Hematopoietic multipotent progenitor cell treated with erythropoietin and hydrocortisone succinate and interleukin-3 and kit ligand, for 6 days (in vitro differentiated cells): ENCODE measurements at places on chromosomes 16 and 17.
A peak's percentile ranks its signal among the peaks of the same experiment; 100 is the strongest.

- DNase-seq: peak; percentile 60
Measured at GRCh38 chr17:57288773-57289121, 32.4 kb downstream of the MSI2 start.

GRCh38 chr16:24758373-24758772 lies 28.9 kb downstream of the TNRC6A start:
- DNase-seq: peak; percentile 39

GRCh38 chr17:12133183-12133582 lies 112.5 kb downstream of the MAP2K4 start:
- no peak for DNase-seq

DNA sequence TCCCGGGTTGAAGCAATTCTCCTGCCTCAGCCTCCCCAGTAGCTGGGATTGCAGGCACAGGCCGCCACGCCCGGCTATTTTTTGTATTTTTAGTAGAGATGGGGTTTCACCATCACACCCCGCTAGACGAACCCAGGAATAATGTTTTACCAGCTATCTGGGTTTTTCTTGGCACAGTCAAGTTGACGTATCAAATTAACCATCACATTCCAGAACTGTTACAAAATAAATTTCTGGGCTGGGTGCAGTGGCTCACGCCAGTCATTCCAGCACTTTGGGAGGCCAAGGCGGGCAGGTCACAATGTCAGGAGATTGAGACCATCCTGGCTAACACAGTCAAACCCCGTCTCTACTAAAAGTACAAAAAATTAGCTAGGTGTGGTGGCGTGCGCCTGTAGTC lies 501.2 kb downstream of the SHISA9 start:
- no peak for DNase-seq

- DNase-seq: no peak
Measured at GRCh38 chr16:23248261-23249194, 53.6 kb upstream of the SCNN1B start.

GRCh38 chr17:69176457-69176795 lies 34.7 kb upstream of the ABCA6 start:
- DNase-seq: no peak

- DNase-seq: no peak
Measured at GRCh38 chr17:12859520-12859919, 70.2 kb downstream of the ARHGAP44 start.

GRCh38 chr16:66422366-66422765 lies 4.7 kb upstream of the BEAN1 start:
- DNase-seq: no peak

GRCh38 chr17:4033751-4034251 lies 69.6 kb upstream of the ATP2A3 start:
- DNase-seq: no peak

GRCh38 chr17:4249452-4250029 lies 14.2 kb downstream of the ANKFY1 start:
- peak; percentile 97 for DNase-seq

DNA sequence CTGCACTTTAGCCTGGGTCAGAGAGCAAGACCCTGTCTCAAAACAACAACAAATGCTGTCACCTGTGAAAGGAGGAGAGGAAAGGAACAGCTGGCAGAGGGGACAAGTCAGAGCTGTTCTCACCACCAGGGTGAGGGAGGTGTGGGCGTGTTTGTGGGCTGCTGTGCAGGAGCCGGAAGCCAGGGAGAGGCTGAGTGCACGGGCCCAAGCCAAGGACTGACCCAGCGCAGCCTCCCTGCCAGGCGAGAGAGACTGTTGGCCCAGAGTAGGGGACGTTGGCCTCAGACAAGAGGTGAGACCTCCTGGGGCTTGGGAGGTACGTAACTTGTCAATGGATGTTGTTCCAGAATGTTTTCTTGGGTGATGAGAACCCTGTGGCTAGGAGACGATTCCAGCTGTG lies 10.7 kb downstream of the SPNS2 start:
- DNase-seq: no peak

- DNase-seq: no peak
Measured at GRCh38 chr16:72787130-72787513, 260.8 kb downstream of the ZFHX3 start.

DNA sequence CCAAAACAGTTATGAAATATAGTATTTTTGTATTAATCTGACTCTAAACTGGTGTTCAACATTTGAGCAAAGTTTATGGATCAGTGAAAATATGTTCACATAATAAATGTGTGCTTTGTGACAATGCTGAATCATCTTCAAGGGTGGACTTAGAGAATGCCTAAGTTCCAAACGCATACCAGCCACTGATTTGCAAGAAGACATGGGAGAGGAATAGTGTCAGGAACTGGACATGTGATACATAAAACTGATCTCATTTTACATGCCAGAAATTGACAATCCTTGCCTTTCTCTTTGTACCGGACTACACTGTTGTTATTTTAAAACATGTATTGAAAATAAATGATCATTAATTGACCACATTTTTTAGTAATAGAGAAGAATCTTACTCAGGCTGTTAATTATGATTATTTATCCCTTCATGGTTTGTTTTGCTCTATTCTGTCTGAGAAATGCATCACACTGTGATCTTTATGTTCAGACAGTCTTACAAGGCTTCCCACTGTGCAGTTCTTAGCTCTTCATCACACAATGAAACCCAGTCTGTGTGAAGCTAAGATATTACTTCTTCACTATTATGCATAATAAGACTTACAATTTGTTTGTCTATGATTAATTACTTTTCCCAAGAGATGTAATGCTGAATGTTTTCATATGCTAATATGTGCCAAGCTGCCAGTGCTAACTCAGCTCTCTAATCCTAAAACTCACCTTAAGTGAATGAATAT lies 1180.6 kb upstream of the CDH8 start:
- DNase-seq: no peak

GRCh38 chr16:82177555-82177954 lies 7.5 kb upstream of the MPHOSPH6 start:
- DNase-seq: no peak

DNA sequence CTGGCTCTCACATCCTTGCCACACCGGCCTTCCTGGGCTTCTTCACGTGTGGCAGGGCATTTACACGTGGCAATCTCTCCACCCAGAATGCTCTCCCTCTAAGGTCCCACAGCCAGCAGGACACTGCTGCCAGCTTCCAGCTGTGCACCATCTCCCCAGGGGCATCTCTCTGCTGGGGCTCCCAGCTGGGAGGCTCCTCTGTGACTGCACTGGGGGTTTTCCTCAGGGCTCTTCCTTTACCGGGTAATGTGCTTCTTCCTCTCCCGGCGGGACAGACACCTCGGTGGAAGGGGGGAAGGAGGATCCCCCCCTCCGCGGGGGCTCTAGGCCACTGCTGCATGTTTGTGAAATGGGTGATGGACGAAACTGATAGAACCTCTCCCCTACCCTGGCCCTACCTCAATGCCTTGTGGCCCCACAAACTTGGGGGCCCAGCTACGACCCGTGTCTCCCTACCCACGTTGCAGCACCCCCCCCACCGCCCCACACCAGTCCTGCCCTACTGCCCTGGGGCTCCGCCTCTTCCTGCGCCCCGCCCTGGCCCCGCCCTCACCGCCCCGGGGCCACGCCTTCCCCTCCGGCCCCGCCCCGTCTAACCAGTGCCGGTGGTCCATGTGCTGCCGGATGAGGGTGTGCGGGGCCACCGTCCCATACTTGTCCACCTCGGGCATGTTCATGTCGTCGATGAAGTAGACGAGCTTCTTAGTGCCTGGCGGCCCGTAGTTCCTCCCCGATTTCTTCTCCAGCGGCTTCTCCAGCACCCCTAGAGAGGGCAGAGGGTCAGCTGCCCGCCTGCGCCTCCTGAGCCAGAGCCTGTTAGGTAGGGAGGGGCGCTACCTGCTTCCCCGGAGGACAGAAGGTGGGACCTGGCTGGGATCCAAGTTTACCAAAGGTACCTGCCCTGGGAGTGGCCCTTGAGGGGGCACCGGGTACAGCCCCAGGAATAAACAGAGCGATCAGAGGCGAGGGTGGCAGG lies 92.6 kb downstream of the DNAH17 start:
- DNase-seq: peak; percentile 36

DNA sequence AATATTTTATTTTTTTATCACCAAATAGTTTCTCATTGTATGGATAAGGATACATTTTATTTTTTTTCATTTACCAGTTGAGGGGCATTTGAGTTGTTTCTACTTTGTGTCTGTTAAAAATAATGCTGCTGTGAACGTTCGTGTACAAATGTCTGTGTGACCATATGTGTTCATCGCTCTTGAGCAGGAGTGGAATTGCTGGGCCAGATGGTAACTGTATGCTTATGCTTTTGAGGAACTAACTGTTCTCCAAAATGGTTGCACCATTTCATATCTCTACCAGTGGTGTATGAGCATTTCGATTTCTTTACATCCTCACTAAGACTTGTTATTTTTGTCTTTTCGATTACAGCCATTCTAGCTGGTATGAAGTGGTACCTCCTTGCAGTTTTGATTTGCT lies 212.5 kb upstream of the N4BP1 start:
- no peak for DNase-seq

- DNase-seq: peak; percentile 68
Measured at GRCh38 chr17:1736348-1737281, 6.1 kb upstream of the SERPINF2 start.

- DNase-seq: peak; percentile 36
Measured at GRCh38 chr16:23174622-23175021, 7.9 kb upstream of the SCNN1G start.

DNA sequence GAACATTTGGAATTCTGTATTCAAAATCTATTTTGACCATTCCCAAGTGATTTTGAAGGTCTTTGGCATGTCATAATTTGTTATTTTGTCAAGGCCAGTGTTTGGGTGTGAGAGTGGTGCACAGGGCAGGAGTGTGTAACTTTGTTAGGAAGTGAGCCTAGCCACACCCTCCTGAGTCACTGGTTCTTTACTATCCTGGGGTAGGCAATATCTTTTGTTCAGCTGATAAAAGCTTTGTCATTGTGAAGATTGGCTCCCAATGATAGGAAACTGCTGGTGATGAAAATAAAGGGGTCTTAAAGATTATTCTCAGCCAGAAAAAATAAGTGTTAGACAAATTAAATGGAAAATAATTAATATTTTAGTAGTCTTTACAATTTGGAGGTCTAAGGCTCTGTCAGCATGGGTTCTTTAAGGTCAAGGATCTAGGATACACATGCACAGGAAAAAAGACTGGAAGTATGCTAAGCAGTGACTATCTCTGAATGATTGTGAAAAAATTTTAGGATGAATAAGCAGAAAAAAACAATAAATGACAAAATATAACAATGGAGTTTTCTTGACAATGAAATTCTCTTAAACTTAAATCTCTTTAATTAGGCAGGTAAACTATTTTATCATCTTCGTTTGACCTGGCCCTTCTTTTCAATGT lies 5.1 kb downstream of the UBN1 start:
- DNase-seq: peak; percentile 77

GRCh38 chr17:80116276-80116920 lies 15.0 kb downstream of the GAA start:
- DNase-seq: no peak

DNA sequence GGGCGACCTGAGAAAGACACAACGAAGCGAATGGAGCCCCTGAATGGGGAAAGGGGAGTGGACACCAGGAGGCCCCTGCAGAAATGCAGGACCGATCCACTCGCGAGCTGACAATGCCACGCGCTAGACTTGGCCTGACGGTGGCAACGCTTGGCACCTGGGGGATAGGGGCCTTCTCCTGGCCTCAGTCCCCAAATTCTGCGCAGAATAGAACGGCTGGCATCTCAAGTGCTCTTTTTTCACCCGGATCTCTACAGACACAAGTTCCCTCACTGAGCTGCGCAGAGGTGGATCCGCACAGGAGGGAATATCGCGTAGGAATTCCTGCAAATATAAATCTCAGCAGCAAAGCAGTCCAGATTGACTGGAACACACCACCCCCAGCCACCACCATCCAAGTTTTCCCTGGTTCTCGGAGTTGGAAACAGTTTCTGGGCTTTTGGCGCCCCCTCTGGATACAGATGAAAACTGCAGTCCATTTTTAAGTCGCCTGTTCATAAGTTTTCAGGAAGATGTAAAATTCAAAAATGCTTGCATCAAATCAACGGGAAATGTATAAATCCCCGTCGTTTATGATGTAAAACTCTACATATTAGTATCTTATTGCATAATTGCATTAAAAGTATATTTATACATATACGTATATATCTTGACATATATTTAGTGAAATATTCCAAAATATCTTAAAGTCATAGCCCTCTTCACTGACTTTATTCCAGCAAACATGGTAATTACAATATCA lies 2.3 kb upstream of the SOX9 start:
- peak; percentile 56 for DNase-seq

GRCh38 chr17:7383742-7384488 lies 3.0 kb downstream of the TNK1 start:
- peak; percentile 70 for DNase-seq

- DNase-seq: peak; percentile 77
Measured at GRCh38 chr17:79997011-79997660, 38.5 kb downstream of the TBC1D16 start.

DNA sequence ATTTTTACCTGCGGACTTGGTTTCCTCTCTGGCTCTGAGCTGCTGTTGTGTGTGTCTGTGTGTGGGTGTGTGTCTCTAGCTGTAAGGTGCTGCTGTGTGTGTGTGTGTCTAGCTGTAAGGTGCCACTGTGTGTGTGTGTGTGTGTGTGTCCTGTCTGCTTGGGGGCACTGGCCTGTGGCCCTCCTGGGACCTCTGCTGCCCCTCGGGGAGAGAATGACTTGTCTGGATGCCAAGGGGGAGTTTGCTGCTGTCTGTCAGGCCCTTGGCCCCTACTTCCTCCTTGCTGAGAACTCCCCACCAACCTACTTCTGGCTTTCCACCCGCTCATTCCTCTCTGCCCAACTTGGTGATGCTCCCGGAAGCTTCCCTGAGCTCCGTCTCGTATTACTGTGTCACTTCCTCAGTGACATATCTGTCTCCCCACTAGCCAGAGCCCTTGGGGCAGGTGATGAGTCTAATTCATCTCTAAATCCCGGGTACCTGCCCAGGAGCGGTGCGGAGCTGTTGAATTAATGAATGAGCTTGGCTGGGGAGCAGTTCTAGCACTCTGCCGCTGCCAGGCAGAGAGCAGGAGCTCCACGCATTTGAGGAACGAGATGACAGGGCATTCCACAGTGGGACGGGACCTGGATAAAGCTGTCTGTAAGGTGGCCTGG lies 3.5 kb upstream of the LASP1NB start:
- DNase-seq: no peak

- no peak for DNase-seq
Measured at GRCh38 chr17:38328620-38329019, 15.1 kb downstream of the GPR179 start.
